Cortex of kidney (tissue), 1 donor: ENCODE measurements at places on chromosomes 5 and 9.

DNA sequence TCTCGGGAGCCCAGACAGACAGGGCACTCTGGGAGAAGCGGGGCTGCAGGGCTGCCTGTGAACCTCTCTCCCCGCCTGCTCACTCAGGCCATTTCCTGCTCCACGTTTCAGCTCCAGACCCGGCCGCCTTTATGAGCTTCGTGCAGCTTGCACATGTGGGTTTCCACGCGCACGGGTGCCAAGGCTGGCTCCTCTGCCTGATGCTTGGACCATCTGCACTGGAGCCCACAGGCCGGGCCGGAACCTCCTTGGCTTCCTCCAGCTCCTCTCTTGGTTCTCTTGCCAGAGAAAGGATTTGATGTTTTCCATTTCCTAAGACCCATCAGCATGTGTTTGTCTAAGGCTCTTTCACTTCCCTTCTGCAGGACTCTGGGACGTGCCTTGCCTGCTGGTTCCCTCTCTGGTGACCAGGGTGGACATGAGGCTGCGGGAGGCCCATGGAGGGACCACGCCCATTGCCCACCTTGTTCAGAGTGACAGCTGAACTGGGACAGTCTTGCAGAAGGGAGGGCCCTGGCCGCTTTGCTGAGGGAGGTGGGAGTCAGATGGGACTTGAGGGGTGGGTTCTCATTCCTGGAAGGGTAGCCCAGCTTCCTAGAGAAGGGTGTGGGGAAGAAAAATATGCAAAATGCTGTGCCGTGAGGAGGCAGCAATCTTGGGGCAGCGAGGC, 23.3 kb upstream of the COL5A1 start:
- DNase-seq, result no peak

DNA sequence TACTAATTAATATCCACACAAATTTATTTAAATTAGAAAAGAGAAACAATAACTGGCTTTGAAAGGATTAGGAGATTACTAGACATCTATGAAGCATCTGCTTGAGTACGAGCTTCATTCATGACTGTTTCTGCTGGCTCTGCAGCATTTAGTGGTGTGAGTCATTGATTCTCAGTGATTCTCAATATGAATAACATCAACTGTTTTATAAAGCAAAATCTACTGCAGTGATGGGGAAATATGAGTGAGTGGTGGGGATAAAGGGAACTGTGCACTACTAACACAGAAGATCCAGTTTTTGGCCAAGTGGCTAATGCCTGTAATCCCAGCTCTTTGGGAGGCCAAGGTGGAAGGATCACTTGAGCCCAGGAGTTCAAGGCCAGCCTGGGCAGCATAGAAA, 8.4 kb downstream of the FNBP1 start:
- no peak for DNase-seq

- no peak for DNase-seq
Observed at GRCh38 chr5:156093024-156093423, 233.9 kb upstream of the SGCD start.

- DNase-seq, result no peak
Observed at GRCh38 chr9:90801241-90801972, at the start of gene SYK. Gene SYK, plus strand, starts transcription at chr9:90801819. Its CDS starts 42,080 bp downstream, at chr9:90843899.

DNA sequence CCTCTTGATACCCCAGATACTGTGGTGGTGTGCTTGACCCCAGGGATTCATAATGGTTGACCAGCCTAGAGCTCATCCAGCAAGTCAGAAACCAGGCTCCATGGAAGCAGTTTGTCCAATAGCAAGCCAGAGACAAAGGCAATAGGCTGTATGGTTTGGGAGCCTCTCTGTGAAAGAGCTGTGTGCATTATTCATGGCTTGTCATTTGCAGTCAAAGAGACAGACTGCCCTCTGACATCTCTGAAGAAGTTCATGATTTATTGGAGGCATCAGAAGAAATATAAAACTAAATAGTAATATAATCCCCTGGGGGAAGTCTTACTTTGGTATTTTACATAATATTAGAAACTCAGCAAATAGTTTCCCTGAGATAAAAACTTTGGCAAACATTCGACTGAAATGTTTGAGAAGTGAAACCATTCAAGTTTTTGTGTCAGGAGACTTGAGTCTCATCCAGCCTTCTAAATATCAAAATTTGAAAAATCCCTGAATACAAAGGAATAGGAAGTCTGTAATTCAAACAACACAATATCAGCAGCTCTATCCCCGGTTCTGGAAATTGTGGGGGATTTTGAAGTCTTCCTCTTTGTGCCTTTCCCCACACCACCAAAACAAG, 250.3 kb downstream of the ZSWIM6 start:
- DNase-seq, result no peak
